ENCODE measurements at places on chromosomes 1 and 21.

DNA sequence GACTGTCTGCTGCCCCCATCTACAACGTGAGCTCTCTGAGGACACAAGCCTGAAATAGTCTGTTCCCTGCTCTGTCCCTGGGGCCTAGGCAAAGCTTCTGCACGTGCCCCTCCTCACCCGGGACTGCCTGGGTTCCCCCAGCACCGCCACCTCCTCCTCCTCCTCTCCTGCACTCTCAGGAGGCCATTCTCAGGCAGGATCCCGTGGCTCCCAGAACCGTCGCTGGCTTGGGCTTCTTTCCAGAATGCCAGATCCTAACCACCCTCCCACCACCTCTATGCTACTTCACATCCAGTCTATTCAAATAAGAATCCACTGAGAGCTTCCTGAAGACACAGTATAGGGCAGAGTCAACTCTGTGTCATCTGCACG, 11.2 kb downstream of the NPHP4 start:
- DNase-seq, result no peak

GRCh38 chr1:183807549-183808168, 2.7 kb downstream of the RGL1 start:
- DNase-seq, result no peak

DNA sequence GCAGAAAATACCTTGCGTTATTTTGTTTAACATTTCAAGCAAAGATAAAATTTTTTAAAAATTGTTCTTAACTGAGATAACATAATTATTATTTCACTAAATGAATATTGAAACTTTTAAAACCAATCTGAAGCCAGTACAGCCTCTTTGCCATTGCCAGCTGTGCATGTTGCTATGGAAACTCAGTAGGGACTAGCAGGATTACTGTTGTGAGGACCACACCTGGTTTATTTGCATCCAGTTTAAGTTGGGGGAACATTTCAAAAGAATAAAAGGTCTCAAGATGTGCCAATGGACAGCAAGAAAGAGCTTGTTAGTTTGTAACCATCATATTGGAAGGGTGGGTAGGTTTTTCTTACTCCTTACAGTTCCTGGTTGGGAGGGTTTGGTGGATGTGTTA, 80.7 kb downstream of the POU2F1 start:
- no peak for DNase-seq

GRCh38 chr1:23509896-23510295, 21.1 kb downstream of the E2F2 start:
- no peak for DNase-seq

DNA sequence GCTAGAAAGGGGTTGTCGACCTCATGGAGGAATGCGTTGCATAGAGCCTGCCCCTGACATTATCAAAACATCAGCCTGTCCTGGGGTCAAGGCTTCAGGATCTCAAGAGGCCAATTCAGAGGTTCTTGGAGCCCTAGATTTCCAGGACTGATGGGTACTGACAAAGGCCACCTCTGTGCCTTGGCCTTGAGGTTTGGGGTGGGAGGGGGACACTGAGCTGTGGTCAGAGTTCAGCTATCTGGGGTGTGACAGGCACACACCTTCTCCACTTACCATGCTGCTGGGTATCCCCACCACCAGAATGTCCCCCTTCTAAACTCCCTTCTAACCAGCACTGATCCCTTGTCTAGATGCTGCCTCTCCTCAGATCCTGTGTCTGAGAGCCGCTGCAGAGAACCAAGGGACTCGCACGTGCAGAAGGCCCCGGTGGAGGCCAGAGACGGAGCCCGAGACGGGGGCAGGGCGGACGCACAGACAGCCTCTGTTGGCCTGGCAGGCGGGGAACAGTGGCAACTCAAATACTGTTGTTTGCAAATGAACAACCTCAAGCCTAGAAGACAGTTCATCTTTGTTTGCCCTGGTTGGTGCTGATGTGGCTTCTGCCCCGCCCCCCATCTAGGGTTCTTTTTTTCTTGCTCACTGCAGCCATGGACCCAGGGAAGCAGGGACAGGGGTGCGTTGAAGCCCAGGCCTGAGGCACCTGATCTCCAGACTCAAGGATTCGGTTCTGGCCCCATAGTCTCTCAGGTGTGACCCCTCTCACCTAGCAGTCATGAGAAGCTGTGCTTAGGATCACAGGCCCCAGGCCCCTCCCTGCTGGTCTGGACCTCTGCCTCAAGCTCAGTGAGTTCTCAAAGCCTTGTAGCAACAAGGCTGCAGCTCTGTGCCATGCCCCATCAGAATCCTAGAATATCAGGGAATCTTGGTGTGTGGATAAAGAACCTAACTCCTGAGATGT, 28.1 kb upstream of the CSF1 start:
- no peak for DNase-seq

DNA sequence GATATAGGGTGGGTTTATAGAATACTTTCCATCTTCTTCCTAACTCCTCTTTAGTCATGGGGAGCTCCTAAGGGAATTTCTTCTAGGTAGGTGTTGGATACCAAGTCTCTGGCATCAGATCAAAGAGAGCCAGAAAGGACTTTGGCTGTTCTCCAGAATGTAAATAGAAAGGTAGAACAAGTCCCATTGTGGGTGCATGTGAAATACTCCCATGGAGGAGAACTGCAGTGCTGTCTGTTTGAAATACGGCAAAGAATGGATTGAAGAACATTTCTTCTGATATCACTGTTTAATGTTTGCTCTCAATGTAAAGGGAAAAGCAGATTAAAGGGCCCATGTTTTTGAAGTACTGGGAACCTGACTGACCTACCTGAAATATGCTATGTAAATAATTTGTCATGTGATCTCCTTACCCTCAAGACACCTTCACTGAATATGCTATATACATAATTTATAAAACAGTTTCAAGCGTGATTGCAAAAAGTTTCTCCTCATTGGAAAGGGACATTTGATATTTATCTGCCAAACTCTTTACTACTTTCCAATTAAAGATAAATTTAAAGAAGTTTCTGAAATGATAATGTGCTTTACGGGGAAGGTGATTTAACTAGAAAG, 65.9 kb downstream of the LAMC1 start:
- DNase-seq, result no peak

GRCh38 chr21:21162786-21163185, 164.6 kb downstream of the NCAM2 start:
- no peak for DNase-seq

GRCh38 chr1:107141491-107142126, 770 bp downstream of the NTNG1 start:
- DNase-seq, result no peak

DNA sequence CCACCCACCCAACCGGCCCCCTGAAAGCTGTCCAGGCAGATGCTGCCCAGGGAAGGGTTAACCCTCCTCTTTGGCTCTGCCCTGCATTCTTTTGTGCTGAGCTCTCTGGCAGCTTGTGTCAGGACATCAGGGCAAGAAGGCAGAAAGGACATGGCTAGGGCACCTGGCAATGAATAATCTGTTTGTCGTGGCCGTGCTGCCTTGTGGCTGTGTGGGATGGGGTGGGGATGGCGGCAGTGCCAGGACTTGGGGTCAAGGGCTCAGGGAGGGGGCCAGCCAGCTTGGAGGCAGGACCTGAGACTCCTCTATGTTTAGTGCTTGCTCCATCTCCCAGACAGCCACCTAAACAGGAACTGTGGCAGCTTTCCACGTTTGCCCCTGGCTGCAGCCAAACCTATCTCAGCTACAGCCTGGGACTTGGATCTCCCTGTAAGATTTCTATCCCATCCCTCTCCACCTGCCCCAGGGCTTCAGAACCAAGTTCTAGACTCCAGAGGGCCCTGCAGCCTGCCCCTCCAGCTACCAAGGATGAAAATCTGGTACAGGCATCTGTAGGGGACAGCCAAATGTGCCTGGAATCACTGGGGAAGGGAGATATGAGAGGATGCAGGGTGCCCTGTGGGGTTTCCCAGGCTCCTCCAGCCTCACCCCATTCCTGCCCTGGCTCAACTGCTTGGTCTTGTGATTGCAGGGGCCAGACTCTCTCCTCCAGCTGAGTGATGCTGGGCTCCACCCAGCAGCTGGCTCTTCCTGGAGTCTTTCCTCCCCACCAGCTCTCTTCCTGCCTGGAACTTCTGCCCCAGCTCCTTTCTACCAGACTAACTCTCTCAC, 9.6 kb upstream of the GPR37L1 start:
- DNase-seq, result no peak

- DNase-seq, result no peak
Observed at GRCh38 chr1:18064534-18064933, 43.1 kb upstream of the IGSF21 start.

DNA sequence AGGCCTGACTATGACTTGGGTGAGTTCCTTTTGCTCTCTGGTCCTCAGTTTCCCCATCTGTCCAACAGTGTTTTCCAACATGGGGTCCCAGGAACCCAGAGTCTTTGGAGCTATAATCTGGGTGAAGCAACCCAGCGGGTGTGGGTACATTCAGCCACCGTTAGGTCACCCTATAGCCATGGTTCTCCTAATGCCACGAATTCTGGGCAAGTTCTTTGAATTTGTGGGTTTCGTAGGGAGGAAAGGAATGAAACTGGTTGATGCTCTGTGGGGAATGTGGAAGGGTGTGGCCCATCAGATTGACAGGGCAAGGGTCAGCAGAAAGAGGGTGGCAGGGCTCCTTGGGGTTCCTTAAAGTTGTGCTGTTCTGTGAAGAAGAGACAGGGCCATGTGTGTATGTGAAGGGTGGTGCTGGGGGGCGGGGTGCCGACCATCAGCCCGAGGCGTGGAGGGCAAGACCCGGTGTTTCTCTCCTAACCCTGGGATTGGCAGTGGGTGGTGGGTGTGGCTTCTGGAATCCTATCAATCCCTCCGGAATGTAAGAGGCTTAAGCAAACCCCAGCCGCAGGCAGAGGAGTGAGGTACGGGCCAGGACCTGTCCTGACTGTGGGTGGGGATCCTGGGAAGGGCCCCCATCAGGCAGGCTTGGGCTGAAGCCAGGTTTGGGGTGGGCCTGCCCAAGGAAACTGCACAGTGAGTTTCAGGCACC, 35.5 kb upstream of the ZNF362 start:
- no peak for DNase-seq

GRCh38 chr1:153985941-153986761, at the start of gene RAB13:
RAB13 (minus strand) TSS chr1:153986339; CDS start chr1:153986236, 103 bp downstream.
- no peak for DNase-seq

GRCh38 chr1:43432907-43433306, 20.8 kb downstream of the HYI start:
- no peak for DNase-seq

GRCh38 chr1:97864615-97865014, 56.2 kb downstream of the DPYD start:
- DNase-seq, result no peak

- no peak for DNase-seq
Observed at GRCh38 chr1:10616696-10617095, 141.9 kb downstream of the PEX14 start.

- no peak for DNase-seq
Observed at GRCh38 chr1:96466842-96467241, 254.7 kb upstream of the PTBP2 start.

DNA sequence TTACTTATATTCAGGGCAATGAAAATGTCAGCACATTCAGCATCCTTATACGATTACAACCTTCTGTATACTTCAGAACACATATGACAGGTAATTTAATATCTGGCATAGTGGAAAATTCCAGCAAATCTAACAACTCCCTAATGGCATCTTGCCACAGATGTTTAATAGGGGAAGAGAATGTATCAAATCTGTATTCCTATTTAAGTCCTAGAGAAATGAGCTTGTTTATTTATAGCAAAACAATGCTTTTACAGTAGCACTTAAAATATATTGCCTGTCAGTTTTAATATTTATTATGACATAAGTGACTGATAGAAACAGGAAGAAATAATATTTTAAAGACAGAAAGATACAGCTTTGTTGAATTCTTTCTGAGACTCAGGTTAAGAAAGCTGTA, 1101.8 kb upstream of the B3GALT2 start:
- DNase-seq, result no peak

Measured in CD4-positive, alpha-beta T cell treated with Interleukin-21 for 1 hour (primary cell).